Tracheal epithelial cell (primary cell): ENCODE measurements at places on chromosomes 12 and 14. TPM values are rescaled to one million over a fixed set of nuclear protein-coding genes. Genes with fewer than 3 reads are reported as not detected.

PIK3C2G gene
- total RNA-seq = under 0.01 and 0.21 TPM in 2 replicates

PDZRN4 gene
- not detected in 2 replicates for total RNA-seq

RNFT2 gene
- under 0.01 and 0.72 TPM in 2 replicates for total RNA-seq

GPR135 gene
- 0.43 and 0.96 TPM in 2 replicates for total RNA-seq

TPPP2 gene
- not detected in 2 replicates for total RNA-seq

PUS7L gene
- total RNA-seq = 15.8 and 16.1 TPM in 2 replicates

PDE3A gene
- not detected in 2 replicates for total RNA-seq

TEX22 gene
- under 0.01 and 0.21 TPM in 2 replicates for total RNA-seq

MYBPC1 gene
- total RNA-seq = not detected in 2 replicates

COX8C gene
- total RNA-seq = not detected in 2 replicates

PKP2 gene
- 59.0 and 61.4 TPM in 2 replicates for total RNA-seq

ASPG gene
- under 0.01 TPM in 2 replicates for total RNA-seq
